ENCODE measurements at places on chromosomes 1 and 21. TPM values are rescaled to one million over a fixed set of nuclear protein-coding genes. Genes with fewer than 3 reads are reported as not detected.

DNA sequence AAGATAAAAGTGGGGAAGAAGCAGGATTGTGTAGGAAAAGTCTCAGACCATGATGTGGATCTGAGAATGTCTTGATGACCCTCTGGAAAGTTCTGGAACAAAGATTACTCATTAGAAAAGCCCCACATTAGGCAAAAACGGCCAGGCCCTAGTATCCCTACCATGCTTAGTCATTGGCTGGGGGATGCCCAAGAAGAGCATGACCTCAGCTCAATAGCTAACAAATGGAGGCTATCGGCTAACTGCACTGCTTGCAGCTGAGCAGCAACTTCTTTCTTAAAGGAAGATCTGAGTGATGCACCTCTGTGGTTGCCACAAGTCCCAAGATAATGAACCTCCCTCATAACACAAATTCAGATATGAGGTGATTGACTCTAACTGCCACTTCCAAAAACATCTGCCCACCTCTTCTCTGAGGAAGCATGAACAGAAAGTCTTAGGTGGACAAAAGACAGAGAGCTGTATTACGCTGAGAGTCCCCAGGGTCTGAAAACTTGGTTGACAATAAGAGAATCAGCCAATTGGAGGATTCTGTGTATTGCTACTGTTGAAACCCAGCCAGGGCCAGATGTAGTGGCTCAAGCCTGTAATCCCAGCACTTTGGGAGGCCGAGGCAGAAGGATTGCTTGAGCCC, 64.6 kb upstream of the AK4 start:
- no peaks in the 10 kb centered on the region for H3K4me1 ChIP-seq
- DNase-seq: no peak
- no peaks in the 10 kb centered on the region for H3K36me3 ChIP-seq
- H3K27me3 ChIP-seq: peaks cover 13% of the 10 kb centered on the region
- H3K4me3 ChIP-seq: no peak overlapping the region

The VASH2 gene
- polyA plus RNA-seq: 0.16 TPM

The TNFRSF1B gene
- 7.7 TPM for polyA plus RNA-seq

The VWA5B1 gene
- 0.24 TPM for polyA plus RNA-seq

Data from adrenal gland (tissue), 19 donors.